Bronchial smooth muscle cell (primary cell): ENCODE measurements at places on chromosomes 5 and 9. TPM values are rescaled to one million over a fixed set of nuclear protein-coding genes. Genes with fewer than 3 reads are reported as not detected.

Gene PKD2L2
- total RNA-seq = not detected in 2 replicates

Gene CENPK
- 2.1 and 5.0 TPM in 2 replicates for total RNA-seq

Gene KDM3B
- total RNA-seq = 34.8 and 40.2 TPM in 2 replicates

Gene RACK1
- 4,132 and 7,422 TPM in 2 replicates for total RNA-seq

Gene LCN10
- total RNA-seq = 0.16 TPM in 1 of 2 replicates, not detected in the other

Gene ST6GALNAC6
- 50.9 and 61.2 TPM in 2 replicates for total RNA-seq

Gene MCIDAS
- not detected in 2 replicates for total RNA-seq

Gene SPATA31A3
- not detected in 2 replicates for total RNA-seq

Gene FAM200C
- total RNA-seq = 3.0 and 3.2 TPM in 2 replicates

Gene ANKRD31
- 0.09 and 0.16 TPM in 2 replicates for total RNA-seq

Gene GRIA1
- total RNA-seq = 0.16 TPM in 1 of 2 replicates, not detected in the other

Gene SEMA6A
- 0.09 and 0.16 TPM in 2 replicates for total RNA-seq

Gene MYO10
- 33.6 and 45.9 TPM in 2 replicates for total RNA-seq

Gene LMX1B
- not detected in 2 replicates for total RNA-seq

Gene SPINK5
- under 0.01 and 0.09 TPM in 2 replicates for total RNA-seq

Gene RGMB
- total RNA-seq = 10.0 and 14.7 TPM in 2 replicates
